Activated CD4-positive, alpha-beta T cell treated with anti-CD3 and anti-CD28 coated beads, Interleukin-10, Interleukin-2, amounts not matched to agents 100 ng/mL and 50 ng/mL, durations not matched to agents 16 hours and 8 hours (primary cell): ENCODE measurements at places on chromosomes 13 and 19.

GRCh38 chr19:40611096-40611495 is 9.9 kb downstream of the LTBP4 start:
- peak; percentile 44 for DNase-seq

DNA sequence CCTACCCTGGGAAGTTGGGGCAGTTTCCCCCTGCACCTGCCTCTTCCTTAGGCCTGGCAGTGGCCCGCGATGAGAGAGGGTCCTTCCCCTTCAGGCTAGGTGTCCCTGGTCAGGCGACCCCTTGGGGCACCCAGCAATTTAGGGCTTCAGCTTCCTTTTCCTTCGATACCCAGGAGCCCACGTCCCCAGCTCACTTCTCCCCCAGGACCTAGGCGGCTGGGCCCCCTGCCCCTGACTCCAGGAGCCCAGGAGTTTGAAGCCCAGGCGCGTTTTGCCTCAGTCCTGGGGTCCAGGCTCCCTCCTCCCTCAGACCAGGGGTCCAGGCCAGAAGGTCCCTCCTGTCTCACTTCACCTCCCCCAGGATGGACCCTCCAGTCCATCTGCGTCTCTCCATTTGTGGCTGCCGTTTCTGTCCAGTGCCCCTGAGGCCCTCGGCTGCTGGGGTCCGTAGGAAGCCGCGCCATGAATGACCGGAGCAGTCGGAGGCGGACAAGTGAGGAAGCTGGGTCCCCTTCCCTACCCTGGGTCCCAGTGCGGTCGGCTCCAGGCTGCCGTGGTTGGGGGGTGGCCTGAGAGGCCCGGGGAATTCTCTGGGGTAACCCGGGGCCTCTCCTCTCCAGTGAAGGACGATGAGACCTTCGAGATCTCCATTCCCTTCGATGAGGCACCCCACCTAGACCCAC is 714 bp downstream of the CCDC106 start:
- no peak for DNase-seq

DNA sequence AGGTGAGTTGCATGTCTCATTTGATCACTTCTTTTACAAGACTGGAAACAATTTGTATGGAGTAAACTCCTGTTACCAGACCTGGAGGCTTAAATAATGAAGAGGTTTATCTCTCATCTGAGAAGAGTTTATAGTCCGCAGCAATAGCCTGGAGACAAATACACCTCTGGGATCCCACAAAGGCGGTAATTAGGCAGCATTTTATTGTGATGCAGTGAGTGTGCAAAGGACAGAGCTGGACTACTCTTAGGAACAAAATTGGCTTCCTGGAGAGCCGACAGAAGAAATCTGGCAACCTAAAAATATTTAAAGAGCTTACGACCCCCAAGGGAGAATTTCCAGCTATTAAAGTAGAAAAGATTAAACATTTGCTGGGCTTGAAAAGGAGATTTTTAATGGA is 11.8 kb upstream of the KATNAL1 start:
- DNase-seq, result no peak

DNA sequence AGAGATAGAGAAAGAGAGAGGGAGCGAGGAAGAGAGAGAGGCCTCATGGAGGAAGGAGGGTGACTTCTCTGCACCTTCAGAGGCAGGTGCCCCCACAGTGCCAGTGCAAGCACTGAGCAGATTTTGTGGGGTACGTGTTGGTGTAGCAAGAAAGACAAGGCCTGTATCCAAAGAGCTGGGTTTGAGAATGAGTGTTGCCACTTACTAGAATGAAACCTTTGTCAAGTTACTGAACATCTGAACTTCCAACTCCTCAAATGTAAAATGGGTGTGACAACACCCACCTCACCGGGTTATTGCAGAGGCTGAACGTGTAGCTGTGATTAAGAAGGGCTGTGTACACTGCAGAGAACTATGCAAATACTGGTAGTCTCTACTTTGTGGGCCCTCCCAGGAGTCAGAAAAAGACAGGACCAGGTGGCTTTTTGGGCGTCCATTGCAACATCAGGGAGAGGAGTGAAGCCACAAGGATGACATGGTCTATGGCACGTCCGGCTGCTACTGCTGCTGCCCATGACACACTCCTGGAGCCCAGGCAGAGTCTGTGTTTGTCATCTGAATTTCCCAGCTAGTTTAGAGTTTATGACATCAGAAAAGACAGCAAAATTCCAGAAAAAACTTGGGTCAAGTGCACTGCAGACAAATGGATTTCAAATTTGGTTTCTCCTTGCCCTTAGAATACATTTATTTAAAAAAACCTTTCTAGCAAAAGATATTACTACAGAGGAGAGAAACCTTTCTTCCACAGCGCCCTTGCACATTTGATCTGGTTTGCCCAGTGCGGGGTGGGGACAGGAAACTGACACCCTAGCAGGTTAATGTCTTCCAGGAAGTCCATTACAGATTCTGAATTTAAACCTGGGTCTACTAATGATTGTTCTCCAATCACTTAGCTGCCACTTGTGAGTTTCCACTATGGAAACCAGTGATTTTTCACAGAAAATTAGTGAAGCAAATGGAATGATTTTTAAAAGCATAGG is 54.0 kb upstream of the ATP12A start:
- DNase-seq, result peak; percentile 66

DNA sequence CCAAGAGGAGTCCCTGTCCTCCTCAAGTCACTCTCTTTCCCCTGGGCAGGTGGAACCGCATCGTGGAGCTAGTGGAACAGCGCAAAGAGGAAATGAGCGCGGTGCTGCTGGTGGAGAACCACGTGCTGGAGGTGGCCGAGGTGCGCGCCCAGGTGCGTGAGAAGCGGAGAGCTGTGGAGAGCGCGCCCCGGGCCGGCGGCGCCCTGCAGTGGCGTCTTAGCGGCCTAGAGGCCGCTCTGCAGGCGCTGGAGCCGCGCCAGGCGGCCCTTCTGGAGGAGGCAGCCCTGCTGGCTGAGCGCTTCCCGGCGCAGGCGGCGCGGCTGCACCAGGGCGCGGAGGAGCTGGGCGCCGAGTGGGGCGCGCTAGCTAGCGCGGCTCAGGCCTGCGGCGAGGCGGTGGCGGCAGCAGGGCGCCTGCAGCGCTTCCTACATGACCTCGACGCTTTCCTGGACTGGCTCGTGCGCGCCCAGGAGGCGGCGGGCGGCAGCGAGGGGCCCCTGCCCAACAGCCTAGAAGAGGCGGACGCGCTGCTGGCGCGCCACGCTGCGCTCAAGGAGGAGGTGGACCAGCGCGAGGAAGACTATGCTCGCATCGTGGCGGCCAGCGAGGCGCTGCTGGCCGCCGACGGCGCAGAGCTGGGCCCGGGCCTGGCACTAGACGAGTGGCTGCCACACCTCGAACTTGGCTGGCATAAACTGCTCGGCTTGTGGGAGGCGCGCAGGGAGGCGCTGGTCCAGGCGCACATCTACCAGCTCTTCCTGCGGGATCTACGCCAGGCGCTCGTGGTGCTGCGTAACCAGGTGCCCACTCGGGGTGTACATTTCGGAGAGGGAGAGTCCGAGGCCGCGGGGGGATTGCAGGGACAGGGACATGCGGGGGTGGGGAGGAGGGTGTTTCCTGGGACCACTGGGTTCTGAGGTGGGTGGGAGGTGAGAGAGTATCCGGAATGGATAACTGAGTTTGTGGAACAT is 52.8 kb downstream of the SPTBN4 start:
- DNase-seq, result peak; percentile 37

GRCh38 chr19:35213663-35214632 is 14.6 kb downstream of the FAM187B start:
- DNase-seq, result peak; percentile 90

- peak; percentile 88 for DNase-seq
Measured at GRCh38 chr19:2273356-2274184, 8.4 kb downstream of the PEAK3 start.

DNA sequence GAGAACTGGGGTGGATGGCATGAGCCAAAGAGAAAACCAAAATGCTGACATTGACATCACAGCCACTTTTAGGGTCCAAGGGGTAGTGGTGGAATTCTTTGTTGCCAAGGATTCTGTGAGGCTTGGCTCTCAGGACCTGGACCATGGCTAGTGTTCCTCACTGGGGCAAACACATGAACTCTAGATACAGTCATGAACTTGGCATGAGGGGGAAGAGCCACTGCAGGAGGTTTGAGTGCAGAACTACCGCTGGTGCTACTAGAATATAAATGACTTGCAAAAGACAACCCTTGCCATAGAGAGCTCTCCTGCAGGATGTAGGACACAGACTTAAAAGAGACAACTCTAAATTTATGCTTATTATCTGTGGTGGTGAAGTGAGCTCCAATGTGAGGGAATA is 29.8 kb upstream of the FRY start:
- DNase-seq, result no peak

DNA sequence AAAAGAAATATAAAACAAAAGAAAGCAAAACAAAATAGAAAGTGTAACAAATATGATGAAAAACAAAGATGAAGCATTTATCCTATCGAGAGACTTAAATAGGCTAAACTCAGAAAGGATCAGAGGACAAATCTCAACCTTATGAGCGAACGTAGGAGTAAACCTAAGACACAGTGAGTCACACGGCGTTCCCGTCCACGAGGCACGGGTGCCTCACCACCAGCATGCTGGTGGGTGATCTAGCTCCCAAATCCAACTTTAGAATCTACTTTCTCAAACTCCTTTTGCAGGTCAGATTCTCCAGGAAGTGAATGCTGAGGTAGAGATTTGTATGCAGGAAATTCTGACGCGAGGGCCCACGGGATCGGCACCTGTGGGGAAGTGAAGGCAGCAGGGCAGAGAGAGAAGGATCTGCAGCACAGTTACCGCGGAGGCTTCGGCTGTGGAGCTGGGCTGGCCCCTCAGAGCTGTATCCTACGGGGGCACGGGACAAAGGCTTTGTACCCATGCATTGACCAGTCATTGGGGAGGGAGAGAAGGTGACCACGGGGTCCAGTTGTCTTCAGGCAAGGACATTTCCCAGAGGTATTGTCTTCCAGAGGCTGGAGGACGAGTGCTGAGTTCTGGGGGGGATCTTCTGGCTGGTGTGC is 7.5 kb upstream of the MIER2 start:
- no peak for DNase-seq

GRCh38 chr13:67519356-67519755 is 289.2 kb upstream of the PCDH9 start:
- no peak for DNase-seq

DNA sequence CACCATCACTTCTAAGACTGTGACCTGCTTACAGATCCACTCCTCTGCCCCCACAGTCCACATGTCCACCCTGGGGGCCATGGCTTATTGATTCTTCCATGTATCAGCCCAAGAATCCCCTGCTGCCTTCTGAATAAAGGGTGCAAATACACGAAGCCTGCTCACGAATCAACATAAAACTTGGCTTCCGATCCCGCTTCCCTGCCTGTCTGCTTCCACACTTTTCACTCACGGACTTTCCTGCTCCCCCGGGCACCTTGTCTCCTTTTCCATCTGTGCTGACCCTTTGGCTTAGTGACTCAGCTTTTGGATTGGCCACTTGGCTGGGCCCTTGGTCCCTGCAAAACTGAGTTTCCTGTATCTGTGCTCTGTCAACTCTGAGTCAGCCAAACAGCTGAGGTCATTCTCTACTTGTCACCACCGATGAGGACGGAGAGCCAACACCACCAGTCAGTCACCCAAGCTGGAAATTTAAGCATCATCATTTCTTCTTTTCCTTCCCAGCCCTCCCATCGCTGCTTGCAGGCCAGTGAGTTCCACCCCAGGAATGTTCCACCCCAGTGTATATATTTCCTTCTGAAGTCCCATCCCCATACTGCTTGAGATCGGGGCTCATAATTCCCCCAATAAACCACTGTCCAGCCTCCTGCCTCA is 11.4 kb upstream of the USP12 start:
- no peak for DNase-seq

DNA sequence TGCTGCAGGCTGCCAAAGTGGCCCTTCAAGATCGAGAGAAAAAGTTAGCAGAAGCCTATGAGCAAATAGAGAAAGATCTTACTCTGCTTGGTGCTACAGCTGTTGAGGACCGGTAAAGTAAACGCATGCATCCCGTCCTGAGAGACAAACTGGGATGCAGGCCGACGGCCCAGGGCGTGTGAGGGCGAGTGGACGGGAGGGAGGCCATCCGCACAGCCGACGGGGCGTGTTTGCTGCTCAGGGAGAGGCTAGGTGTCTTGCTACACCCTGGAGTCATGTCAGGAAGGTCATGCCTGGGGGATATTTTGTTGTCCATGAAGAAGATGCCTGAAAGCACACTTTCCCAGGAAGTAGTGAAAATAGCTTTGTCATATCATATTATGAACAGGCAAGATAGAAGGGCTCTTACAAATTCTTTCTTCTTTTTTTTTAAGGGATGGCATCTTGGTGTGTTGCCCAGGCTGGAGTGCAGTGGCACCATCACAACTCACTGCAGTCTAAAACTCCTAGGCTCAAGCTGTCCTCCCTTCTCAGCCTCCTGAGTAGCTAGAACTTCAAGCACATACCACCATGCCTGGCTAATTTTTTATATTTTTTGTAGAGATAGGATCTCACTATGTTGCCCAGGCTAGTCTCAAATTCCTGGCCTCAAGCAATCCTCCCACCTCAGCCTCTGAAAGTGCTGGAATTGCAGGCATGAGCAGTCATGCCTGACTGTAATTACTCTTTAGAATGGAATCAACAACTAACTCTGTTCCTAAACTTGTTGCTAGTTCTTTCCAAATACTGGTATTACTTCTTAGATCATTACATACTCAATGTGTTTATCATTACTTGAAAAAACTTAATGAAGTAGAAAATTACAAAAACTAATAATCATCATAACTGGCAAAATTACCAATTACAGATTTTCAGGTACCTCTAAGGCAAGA is 117.6 kb upstream of the MCF2L start:
- no peak for DNase-seq

DNA sequence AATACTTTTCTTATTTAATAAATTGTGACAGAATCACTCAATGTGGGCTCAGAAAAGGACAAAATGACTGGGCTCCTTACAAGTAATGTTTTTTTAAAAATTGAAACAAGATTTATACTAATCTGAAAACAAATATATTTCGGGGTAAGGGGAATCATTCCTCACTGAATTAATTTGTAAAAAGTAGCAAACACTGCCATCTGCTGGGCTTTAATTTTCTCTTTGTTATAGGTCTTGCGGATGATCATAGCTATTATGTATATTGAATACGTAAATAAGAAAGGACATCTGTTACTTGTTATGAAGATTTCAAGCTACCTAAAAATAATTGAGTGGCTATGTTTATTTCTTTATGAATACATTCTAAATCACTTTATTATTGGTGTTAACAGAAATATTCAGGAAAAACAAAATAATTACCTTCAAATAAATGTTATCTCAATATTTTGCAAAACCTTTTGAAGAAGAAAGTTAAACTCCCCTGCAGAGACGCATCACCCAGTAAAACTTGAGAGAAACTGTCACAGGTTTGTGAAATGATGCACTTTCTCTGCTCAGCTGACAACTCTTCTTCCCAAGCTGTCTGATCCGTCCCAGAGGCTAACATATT is 17.8 kb upstream of the ENOX1 start:
- DNase-seq, result peak; percentile 61

DNA sequence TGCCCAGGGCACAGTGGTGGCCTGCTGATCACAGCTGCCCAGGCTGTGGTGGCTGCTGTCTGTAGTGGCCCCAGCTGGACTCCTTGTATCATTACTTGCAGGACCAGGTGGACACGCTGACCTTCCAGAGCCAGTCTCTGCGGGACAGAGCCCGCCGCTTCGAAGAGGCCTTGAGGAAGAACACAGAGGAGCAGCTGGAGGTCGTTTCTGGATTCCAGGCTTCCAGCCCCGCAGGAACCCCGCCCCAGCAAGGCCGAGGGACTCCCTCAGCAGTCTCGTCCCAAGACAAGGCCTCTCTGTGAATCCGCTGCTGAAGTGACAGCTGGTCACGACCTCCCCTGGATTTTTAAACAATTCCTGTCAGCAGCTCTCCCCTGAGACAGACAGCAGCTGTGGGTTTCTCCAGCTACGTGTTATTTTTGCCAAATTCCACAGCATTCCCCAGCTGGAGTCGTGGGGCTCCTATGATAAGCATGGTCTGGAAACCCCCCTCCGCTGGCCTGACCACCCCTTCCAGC is 98.3 kb downstream of the SLC7A1 start:
- DNase-seq, result no peak
